ENCODE measurements at places on chromosomes 11 and 22. TPM values are rescaled to one million over a fixed set of nuclear protein-coding genes. Genes with fewer than 3 reads are reported as not detected.

SERHL2 gene
- total RNA-seq, result 0.73 TPM

SAA4 gene
- total RNA-seq, result not detected

PAFAH1B2 gene
- total RNA-seq, result 110 TPM

POLR2F gene
- 8.4 TPM for total RNA-seq

MAML2 gene
- total RNA-seq, result 48.2 TPM

PRR33 gene
- total RNA-seq, result not detected

OR5AK2 gene
- total RNA-seq, result not detected

LINC01488 gene
- total RNA-seq, result not detected

OR52I2 gene
- not detected for total RNA-seq
